Sigmoid colon (tissue), 7 donors: ENCODE measurements at places on chromosomes 7 and 10. TPM values are rescaled to one million over a fixed set of nuclear protein-coding genes. Genes with fewer than 3 reads are reported as not detected.

DNA sequence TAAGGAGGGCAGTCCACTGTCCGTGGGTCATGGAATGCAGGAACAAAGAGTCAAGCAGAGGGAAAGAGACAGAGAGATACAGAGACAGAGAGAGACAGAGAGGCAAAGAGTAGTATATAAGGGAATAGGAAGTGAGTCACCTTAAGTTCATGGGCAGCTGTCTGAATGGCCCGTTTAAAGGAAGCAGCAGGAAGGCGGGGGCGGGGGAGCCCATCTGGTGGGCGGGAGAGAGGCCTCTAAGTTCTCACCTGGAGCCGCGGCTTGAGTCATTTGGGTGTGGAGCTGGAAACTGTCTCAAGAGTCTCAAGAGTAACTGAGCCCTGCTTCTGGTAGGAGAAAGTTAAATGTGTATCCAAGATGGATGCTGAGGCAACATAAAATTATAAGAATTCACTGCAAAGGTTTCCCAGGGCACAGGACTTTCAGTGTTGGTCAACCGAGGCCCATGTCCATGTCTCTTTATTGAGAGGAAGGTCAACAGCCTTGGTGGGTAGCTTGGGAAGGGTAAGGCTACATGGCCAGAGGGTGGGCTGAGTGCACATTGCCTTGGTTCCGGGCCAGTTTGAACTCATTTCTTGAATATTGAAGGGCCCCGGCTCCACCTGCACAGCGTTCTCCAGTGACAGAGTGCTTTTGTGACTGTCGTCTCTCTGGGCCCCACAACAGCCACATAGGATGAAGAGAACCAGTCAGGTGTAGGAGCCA is 85.5 kb upstream of the CACUL1 start:
- no peak for DNase-seq

GRCh38 chr10:125419146-125419545 is 258.8 kb upstream of the CTBP2 start:
- DNase-seq = no peak

DNA sequence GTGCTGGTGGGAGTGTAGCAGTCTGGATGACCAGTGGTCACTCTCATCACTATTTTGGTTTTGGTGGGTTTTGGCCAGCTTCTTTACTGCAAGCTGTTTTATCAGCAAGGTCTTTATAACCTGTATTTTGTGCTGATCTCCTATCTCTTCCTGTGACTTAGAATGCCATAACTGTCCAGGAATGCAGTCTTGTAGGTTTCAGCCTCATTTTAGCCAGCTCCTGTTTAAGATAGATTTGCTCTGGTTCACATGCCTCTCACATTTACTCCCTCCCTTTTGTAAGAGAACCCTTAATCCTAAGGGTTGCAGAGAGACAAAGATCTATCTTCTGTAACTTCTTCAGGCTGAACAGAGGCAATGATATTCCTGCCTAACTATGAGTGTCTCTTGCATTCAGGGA is 51.2 kb upstream of the INHBA start:
- DNase-seq = no peak

GRCh38 chr10:70828923-70829322 is 13.2 kb downstream of the SGPL1 start:
- DNase-seq = no peak

GRCh38 chr10:118203461-118203860 is 138.7 kb downstream of the FAM204A start:
- no peak for DNase-seq

GRCh38 chr7:156725936-156726335 is 85.4 kb downstream of the RNF32 start:
- DNase-seq = no peak

DNA sequence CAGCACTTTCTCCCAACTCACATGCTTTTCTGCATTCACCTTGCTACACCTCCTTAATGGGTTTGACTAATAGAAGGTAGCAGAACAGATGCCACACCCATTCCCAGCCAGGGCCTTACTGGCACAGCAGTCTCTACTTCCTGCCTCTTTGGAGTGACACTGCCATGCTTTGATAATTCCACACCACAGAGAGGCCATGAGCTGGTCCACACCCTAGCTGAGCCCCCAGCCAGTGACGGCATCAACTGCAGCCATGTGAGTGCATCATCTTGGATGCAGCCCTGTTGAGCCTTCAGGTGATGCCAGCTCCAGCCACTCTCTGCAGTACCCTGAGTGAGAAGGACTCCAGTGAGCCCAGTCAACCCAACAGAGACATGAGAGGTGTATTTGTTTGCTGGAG is 27.5 kb upstream of the EZH2 start:
- DNase-seq = no peak

GRCh38 chr10:116470768-116471415 is 43.2 kb downstream of the PNLIPRP3 start:
- DNase-seq = no peak

DNA sequence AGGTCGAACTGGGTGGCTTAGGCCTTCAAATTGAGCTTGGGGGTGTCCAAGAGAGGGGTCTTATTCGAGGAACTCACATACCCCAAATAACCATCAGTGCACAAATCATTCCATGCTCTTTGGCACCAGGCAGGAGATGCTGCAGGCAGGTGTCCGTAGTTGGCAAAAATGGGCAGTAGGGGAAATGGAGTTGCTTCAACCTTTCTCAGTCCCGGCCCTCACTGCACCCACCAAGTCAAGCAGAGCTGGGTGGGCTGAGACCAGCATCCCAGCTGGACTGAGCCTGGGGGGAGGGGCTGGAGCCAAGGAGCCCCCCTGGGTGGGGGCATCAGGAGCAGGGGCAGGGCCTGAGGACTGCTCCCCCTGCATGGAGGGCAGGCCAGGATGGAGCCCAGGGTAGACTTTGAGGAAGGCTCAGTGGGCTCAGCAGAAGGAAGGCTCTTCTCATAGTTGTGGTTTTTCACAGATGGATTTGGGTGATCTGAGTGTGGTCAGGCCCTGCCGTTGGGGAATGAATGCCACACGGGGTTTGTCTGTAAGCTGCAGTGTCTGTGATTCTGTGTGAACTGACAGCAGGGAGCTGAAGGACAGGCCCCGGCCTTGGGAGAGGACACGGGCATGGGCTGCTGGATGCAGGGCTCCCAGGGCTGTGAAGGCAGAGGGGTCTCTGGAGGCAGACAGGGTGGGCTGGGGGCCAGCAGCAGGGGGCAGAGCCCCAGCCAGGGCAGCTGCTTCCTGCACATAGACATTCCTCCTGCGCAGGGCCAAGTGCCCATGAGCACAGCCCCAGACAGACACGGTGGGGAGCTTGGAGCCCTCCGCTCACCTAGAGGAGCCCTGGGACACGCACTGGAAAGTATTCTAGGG is 144.5 kb downstream of the ADCY1 start:
- DNase-seq = no peak

DNA sequence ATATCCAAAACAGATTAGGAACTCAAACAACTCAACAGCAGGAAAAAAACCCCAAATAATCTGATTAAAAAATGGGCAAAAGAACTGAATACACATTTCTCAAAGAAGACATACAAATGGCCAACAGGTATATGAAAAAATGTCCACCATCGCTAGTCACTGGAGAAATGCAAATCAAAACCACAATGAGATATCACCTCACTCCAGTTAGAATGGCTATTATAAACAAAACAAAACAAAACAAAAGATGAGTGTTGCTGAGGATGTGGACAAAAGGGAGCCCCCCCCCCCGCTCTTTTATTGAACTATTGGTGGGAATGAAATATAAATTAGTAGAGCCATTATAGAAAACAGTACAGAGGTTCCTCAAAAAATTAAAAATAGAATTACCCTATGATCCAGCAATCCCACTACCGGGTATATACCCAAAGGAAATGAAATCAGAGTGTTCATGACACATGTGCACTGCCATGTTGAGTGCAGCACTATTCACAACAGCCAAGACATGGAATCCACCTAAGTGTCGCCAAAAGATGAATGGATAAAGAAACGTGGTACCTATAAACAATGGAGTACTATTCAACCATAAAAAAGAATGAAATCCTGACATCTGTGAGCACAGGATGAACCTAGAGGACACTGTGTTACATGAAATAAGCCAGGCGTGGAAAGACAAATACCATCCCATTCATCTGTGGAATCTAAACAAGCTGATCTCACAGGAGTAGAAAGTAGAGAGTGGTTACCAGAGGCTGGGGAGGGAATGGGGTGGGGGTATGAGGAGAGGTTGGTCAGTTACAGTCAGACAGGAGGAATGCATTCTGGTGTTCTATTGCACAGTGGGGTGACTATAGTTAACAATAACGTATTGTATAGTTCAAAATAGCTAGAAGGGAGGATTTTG is 78.1 kb upstream of the RHEB start:
- no peak for DNase-seq

DNA sequence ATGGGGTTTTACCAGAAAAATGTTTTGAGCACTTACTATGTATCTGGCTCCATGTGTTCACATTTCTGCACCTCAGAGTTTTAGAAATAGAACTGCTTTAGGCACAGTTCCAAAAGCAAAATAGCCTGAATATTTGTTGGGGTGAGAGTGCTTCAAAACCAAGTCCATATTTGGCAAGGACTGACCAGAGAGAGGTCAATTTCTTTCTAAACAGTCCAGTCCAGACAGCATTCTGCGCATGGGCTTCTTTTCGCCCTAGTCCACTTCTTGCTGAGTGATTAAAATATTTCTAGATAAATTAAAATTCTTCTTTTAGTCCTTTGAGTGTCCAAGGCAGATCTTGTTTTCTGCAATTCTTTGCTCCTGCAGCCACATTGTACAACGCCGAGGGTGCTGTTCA is 427.0 kb downstream of the PHTF2 start:
- DNase-seq = no peak

DNA sequence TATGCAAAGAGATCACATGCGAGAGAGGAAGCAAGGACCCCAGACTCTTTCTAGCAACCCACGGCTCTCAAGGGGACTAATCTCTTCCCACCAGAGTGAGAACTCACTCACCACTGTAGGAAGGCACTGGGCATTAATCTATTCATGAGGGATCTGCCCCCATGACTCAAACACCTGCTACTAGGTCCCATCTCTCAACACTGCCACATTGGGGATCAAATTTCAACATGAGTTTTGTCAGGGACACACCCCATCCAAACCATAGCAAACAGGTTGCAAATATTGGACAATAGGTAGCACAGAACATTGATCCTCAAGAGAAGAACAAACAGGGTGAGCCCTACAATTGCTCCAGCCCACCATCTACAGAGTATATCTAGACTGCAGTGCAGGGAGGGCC is 740.6 kb downstream of the LRMDA start:
- no peak for DNase-seq

DNA sequence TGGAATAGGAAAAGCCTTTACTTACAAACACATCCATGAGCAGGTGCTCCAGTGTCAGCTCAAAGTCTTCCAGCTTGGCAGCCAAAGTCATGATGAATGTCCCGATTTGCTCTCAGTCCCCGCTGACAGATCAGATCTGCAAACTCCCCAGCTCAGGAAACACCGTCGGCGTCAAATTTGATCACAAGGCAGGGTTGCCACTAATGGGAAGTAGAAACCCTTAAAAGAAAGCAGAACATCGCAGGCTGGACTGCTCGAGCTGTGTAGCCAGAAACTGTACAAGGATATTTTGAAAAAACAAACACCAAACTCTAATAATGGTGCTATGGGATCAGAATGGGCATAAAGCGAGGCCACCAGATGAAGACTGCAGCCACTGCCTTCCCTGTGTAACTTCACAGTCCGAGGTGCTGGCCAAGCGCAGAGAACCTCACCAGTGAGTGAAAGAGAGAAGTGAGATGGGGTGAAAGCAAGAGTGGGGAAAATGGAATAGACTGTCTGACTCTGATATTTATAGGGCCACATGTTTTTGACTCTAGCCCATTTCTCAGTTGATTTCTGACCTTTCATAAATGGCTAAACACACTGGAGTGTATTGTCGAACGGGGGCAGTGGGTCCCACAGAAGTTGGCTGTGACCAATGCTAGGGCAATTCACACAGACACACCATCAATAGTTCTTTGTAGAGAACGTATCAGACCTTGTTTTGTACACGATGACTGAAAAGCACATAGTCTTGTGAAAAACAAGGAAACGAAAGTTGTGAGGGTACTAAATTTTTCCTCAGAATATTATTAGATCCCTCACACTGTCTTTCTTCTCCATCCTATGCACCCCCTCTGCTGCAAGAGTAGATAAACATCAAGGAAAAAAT is 306.2 kb downstream of the FRMD4A start:
- no peak for DNase-seq

GRCh38 chr10:53315709-53316108 is 543.1 kb upstream of the MBL2 start:
- DNase-seq = no peak

DNA sequence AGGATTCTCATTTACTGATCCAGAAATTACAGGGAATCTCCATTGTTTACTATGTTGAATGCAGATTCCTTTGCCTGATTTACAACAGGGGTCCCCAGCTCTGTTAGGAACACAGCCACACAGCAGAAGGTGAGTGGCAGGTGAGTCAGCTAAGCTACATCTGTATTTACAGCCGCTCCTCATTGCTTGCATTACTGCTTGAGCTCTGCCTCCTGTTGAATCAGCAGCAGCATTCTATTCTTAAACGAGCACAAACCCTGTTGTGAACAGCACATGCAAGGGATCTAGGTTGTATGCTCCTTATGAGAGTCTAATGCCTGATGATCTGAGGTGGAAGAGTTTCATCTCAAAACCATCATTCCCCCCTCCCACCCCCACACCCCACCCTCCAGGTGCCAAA is 23.3 kb upstream of the CELF2 start:
- no peak for DNase-seq

- no peak for DNase-seq
Measured at GRCh38 chr10:71253981-71254818, 41.8 kb downstream of the UNC5B start.

GRCh38 chr7:68629-69028 is 123.7 kb upstream of the FAM20C start:
- DNase-seq = peak; percentile 69

GRCh38 chr7:144529269-144529926 is 125.9 kb upstream of the NOBOX start:
- DNase-seq = no peak

GRCh38 chr10:43121444-43121843 is 16.8 kb upstream of the CSGALNACT2 start:
- no peak for DNase-seq

MBL2 gene
- total RNA-seq = not detected

CDHR1 gene
- 3.0 TPM for total RNA-seq

OPALIN gene
- not detected for total RNA-seq

KCNIP2 gene
- total RNA-seq = 3.3 TPM

SCIN gene
- total RNA-seq = 1.8 TPM
